ENCODE measurements at places on chromosomes 6 and 20. TPM values are rescaled to one million over a fixed set of nuclear protein-coding genes. Genes with fewer than 3 reads are reported as not detected.

DNA sequence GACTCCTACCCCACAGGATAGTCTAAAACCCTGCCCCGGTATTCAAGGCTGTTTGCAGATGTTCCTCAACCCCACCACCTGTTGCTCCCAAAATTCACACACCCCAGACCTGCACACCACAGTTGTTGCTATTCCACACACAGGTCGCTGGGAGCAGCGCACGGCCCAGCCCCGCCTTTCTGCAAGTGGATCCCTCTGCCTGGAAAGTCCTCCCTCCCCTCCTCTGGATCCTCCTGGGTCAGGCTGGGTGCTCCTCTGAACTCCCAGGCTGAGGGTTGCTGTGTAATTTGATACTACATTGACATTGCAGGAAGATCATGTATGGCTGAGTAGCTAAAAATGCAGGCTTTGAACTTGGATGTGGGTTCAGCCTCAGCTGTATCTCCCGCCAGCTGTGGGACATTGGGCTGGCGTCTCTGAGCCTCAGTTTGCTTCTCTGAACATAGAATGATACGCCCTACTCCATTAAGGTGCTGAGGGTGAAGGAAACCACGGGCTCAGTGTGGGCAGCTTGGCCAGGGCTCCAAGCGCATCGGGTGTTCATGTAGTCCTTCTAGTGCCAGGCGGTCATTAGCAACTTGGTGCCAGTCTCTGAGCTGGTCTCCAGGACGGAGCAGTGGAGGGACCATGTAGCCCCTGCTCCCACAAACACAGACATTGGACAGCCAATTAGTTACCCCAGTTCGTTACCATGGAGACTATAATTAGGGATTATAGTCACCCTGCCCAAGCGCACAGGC is 13.9 kb upstream of the CCN5 start:
- H3K36me3 ChIP-seq: no peaks in the 10 kb centered on the region
- peak overlapping the region; percentile 85 for H3K27ac ChIP-seq
- DNase-seq: no peak
- H3K27me3 ChIP-seq: no peaks in the 10 kb centered on the region
- peaks cover 85% of the 10 kb centered on the region for H3K4me1 ChIP-seq
- H3K4me3 ChIP-seq: no peak overlapping the region

DNA sequence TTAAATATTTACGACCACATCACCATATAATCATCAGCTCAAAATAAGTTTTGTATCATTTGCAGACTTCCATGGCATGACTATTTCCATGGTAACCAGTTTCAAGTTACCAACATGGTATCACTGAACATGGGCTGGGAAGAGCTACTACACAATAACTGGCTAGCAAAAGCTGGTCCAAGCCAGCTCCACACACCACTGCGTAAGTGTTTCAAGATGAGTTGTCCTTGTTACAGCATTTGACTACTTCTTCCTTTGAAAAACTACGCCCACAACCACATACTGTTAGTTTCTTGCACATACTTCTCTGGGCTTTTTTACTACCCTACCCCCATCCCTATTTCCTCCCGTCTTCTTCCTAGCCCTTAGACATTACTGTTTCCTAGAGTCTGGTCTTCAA is 8.5 kb downstream of the CD164 start:
- H3K4me1 ChIP-seq: peaks cover 60% of the 10 kb centered on the region
- H3K36me3 ChIP-seq: peaks cover 94% of the 10 kb centered on the region
- H3K4me3 ChIP-seq: no peak overlapping the region
- no peak for DNase-seq
- no peaks in the 10 kb centered on the region for H3K27me3 ChIP-seq

DNA sequence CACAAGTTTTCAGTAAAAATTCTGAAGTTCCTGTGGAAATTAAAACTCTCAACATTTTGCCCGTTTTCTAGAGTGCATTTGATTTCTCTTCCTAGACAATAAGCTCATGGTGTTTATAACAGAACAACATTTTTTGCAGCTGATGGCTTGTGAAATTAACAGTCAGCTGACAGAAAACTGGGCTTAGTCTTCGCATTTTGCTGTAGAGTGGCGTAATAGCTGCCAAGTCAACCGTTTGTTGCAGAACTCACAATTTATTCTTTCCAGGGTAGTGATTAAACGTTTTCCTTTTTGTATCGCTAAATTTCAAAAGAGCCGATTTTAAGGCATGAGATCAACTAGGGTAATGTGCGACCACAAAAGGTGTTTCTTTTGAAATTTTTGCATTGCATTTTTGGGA is 1.4 kb downstream of the SPO11 start:
- no peak for DNase-seq
- H3K27ac ChIP-seq: no peak overlapping the region
- H3K27me3 ChIP-seq: no peaks in the 10 kb centered on the region

Gene HRH3
- not detected for total RNA-seq

Gene SOX18
- 16.8 TPM for total RNA-seq

GRCh38 chr20:12699374-12700228 is 309.2 kb upstream of the SPTLC3 start:
- H3K4me3 ChIP-seq: no peak overlapping the region
- no peak for DNase-seq
- no peaks in the 10 kb centered on the region for H3K27me3 ChIP-seq
- no peaks in the 10 kb centered on the region for H3K36me3 ChIP-seq
- H3K27ac ChIP-seq: no peak overlapping the region
- no peaks in the 10 kb centered on the region for H3K4me1 ChIP-seq

DNA sequence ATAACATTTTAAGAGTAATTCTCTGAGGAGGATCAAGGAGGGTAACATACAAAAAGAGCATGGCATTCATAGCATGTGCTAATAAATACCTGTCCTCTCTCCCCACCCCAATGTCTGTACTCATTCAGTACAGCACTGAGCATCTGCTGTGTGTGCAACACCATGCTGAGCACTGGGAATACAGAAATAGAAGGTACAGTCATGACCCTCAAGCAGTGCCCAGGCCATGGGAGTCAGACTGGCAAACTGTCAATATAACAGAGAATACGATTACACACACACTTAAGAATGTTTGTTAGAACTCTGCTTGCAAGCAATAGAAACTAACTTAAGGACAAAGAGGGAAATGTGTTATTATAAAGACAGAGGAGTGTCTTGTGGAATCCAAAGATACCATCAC is 24.7 kb upstream of the ZFAND3 start:
- H3K27me3 ChIP-seq: no peaks in the 10 kb centered on the region
- no peaks in the 10 kb centered on the region for H3K36me3 ChIP-seq
- peaks cover 12% of the 10 kb centered on the region for H3K4me1 ChIP-seq
- no peak overlapping the region for H3K4me3 ChIP-seq

Gene TUBE1
- 35.3 TPM for total RNA-seq

GRCh38 chr6:50637267-50637666 is 76.1 kb upstream of the TFAP2D start:
- H3K27ac ChIP-seq: no peak overlapping the region
- DNase-seq: no peak
- no peaks in the 10 kb centered on the region for H3K4me1 ChIP-seq

GRCh38 chr20:14566505-14566904 is 229.1 kb upstream of the FLRT3 start:
- H3K4me1 ChIP-seq: no peaks in the 10 kb centered on the region
- H3K27ac ChIP-seq: no peak overlapping the region
- no peaks in the 10 kb centered on the region for H3K36me3 ChIP-seq
- DNase-seq: no peak
- no peaks in the 10 kb centered on the region for H3K27me3 ChIP-seq

Gene PTCHD4
- total RNA-seq: 2.7 TPM

DNA sequence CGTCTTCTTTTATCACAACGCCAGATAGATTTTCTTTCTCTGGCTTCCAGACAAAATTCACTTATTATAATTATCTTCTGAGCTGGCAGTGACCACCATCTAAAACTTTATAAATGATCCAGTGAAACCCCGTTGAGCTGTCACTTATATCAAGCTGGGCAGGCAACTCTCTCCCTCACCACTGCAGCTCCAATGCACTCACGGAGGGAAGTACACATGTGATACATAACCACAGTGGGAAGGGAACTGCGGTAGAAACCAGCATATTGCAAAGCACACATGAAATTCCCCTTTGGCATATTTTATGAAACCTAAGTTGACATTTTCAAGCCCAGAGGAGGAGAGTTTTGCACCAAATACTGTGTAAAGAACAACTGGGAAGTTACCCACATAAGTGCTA is 536.9 kb downstream of the HACE1 start:
- H3K4me1 ChIP-seq: peaks cover 4% of the 10 kb centered on the region
- no peaks in the 10 kb centered on the region for H3K36me3 ChIP-seq
- no peak for DNase-seq
- H3K27ac ChIP-seq: no peak overlapping the region
